ENCODE measurements at places on chromosomes 16 and 17.

GRCh38 chr17:6388416-6388815 is 46.5 kb downstream of the AIPL1 start:
- no peak for DNase-seq

- DNase-seq, result no peak
These were observed 100.5 kb upstream of the SHISA6 start for GRCh38 chr17:11140501-11140900.

DNA sequence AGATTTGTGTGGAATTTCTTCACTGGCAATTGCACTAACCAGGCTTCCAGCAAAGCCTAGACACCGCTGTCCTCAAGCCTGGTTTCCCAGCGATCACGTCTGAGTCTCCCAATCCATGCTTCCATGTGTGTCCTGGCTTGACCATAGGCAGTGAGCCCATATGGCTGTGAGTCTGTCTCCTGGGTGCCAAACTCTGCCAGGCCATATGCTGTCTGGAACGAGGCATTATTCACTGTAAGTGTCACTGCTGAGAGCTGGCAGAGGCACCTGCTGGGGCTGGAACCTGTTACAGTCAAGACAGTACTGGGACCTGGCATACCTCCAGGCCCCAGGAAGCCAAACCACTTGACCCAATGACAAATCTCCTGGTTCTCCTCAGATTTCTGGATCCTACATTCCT is 60.4 kb downstream of the HS3ST2 start:
- DNase-seq, result no peak

DNA sequence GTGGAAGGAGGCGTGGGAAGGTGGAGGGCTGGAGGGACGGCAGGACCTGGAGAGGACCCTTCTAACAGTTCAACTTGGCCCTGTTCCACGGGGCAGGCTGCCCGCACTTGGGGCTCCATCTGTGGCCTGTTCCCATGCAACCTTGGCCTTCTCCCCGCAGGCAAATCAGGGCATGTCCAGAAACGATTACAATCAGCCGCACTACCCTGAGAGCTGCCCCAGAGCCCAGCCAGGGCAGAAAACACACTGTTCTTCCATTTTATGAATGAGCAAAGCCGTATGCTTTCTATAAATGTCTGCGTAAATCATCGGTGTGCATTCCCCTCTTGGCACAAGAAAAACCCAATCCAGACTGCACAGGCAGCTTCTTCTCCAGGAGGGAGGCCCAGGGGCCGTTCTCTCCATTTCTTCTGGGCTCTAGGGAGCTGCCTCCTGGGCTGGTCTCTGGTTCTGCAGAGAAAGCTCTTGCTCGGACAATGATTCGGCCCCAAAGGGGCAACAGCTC is 228.7 kb downstream of the SOX9 start:
- DNase-seq, result no peak

DNA sequence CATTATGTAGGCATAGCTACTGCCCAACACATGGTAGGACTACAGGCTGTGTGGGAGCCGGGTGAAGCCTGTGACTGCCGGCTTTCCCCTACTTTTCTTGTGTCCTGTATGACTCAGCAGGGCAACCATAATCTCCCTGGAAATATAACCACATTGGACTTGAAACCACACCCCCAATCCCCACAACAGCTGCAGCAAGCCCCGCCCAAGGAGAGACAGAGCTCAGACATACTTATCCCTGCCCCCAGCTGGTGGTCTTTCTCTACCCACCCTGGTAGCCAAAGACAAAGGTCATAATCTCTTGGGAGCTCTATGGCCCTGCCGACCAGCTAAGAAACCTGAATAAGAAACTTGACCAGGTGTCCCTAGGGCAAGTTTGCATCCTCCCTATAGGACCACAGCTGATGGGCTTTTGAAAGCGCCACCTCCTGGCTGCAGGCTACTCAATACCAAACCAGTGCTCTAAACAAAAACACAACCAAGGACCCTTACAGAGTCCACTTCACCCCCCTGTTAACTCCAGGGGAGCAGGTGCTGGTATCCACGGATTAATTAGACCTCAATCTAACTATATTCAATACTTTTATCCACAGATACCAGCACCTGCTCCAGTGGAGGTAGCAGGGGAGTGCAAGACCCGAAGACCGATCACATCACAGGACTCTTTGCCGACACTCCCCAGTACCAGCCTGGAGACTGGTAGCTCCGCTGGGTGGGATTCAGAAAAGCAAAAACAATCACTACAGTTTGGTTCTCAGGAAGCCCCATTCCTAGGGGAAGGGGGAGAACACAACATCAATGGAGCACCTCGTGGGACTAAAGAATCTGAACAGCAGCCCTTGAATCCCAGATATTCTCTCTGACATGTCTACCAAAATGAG is 91.2 kb downstream of the IRX5 start:
- DNase-seq, result no peak

GRCh38 chr17:36135465-36135864 is 31.8 kb downstream of the CCL4 start:
- no peak for DNase-seq

DNA sequence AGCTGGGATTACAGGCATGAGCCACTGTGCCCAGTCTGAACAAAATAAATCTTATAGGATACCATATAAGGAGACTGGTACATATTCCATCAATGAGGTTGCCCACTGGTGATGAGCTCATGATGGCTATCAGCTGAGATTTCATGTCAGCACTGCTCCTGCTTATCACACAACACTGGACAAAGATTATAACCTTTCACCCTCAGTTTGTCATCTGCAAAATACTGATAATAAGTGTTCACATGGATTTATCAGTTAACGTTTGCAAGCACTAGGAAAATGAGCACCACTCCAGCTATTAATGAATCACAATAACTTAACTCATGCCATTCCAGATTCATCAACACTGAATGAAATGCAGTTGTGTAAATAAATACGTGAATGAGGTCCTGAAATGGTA is 83.7 kb downstream of the SSH2 start:
- DNase-seq, result no peak

- DNase-seq, result no peak
These were observed 186.6 kb downstream of the C16orf78 start for GRCh38 chr16:49560004-49560830.

- DNase-seq, result no peak
These were observed 242.2 kb downstream of the SHISA9 start for GRCh38 chr16:13143551-13143950.

DNA sequence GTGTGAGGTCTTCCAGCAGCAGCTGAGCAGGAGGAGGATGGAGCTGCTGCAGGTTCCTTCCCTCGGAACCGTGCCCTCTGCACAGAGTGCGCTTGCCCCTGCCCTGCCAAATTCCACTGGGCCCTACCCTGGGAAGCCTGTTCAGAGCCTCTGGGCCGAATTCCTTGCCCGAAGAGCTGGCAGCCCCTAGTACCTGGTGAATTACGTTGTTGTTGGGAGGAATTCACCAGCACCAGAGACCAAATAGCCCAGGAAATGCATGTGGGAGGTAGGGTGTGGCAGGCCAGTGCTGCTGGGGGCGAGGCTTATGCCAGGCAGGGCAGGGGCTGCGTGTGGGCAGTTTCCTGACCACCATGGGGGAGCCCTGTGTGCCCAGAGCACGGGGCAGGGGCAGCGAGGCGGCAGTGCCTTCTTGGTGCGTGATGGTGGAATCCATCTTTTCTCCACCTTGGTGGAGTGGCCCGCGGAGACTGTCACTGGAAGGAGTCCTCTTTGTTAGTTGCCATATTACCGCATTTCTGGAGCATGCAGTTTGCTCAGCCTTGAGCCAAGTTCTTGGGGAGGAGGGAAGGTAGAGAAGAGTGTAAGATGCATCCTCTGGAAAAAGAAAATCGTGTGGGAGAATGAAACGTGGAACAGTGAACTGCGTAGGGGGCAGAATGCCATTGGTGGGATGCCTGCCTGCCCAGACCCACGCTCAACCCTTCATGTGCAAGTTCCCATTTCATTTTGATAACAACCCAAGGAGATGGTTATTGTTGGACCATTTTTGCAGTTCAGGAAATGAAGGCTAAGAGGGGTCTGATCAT is 2.3 kb downstream of the MRC2 start:
- DNase-seq, result no peak

GRCh38 chr16:54128629-54129234 is 157.9 kb downstream of the IRX3 start:
- DNase-seq, result no peak

GRCh38 chr16:53805752-53806151 is 101.8 kb downstream of the FTO start:
- no peak for DNase-seq

- no peak for DNase-seq
These were observed 11.0 kb downstream of the FBRS start for GRCh38 chr16:30669026-30669902.

- no peak for DNase-seq
These were observed 24.7 kb downstream of the IL21R start for GRCh38 chr16:27426423-27427408.

- DNase-seq, result no peak
These were observed 12.7 kb downstream of the WNT3 start for GRCh38 chr17:46805771-46806170.

DNA sequence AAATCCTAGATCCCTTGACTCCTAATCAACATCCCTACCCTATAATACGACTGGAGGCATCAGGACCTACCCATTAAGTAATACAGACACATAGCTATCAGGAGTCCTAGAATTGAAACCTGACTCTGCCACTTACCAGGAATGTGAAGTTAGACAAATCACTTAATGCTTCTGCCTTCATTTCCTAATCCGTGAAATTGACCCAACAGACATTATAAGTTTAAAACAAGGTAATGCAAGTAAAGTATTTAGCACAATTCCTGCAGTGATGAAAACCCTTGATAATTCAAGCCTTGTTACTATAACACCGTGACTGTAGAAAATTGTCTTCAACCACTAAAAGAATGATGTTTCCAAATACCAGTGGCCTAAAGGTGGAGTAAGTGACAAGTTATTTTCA is 150.2 kb downstream of the KCNJ2 start:
- no peak for DNase-seq

DNA sequence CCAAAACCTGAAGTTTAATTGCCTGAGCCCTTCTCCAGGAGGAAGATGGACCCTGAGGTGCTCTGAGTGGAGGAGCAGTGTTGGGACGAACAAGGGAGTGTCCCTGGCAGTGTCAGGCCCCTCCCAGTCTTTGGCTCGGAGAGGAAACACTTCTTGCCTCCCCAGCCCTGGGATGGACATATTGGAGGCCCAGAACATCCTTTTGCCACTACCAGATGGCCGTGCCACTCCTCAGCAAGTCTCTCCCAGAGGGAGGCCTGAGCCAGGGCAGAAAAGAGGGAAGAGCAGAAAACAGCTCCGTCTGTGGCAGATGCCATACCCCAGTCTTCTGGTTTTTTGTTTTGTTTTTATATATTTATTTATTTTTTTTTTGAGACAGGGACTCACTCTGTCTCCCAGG is 91.5 kb upstream of the CRHR1 start:
- no peak for DNase-seq

DNA sequence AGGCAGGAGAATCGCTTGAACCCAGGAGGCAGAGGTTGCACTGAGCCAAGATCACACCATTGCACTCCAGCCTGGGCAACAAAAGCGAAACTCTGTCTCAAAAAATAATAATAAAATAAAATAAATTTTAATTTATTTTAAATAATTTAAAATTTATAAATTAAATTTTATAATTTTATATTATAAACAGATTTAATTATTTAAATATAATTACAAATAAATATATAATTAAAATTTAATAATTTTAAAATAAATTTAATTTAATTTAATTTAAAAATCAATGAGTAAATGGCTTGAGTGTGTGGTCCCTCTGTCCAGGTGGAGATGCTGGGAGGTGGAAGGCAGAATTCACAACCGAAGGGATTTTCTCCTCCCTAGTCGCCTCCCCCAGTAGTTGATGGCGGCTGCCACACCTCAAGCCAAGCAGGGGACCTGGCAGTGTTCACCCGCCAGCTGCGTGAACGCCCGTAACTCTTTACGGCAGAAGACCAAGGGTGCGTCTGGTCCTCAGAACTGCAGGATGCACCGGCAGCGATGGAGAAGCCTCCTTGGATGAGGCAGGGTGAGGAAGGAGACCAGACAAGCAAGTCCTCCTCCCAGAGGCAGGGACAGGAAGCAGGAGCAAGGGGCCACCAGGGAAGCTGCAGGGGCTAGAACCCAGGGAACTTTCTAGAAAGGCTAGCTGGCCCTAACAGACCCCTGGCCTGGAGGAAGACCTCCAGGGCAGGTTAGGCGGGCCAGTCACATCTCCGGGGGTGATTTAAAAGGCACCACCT is 22.9 kb upstream of the KRT17 start:
- no peak for DNase-seq

DNA sequence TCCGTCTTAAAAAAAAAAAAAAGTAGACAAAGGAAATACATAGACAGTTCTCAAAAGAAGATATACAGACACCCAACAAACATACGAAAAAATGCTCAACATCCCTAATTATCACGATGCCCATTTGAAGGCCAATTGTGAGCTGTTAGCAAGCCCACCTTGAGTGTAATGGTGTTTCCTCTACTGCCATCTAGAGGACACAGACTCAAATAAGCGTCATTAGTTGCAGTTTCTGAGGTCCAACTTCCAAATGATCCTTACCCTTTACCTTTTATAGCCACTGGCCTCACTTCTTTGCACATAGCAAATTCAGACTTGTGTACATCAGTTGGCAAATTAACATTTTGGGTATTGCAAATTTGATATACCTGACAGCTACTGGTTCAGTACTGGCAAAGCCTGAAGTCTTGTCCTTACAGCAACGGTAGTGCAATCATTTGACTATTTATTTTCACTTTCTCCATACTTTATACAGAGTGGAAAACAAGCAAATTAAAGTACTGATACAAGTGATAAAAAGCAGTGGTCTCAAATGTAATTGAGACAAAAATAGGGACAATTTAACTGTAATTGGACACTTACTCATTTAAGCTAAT is 536.3 kb upstream of the EEF2KMT start:
- DNase-seq, result no peak

- DNase-seq, result no peak
These were observed 18.3 kb downstream of the PSME3IP1 start for GRCh38 chr16:57167538-57167937.

DNA sequence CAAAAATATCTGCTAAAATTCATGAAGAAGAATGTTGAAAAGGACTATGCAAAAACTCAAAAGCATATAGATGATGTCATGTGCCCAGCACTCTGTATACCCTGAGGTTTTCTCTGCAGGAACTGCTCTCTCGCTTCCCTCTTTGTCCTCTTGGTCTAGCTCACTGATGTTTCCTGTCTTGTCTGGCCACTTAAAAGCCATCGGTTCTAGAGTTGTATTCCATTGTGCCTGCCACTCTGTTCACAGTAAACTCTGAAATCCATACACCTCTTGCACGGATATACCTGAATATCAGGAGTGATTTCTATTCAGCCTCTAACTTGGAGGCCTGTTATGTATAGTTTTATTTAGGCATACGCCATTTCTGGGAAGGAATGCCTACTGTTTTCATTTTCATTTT is 101.0 kb upstream of the CNTNAP4 start:
- DNase-seq, result no peak

DNA sequence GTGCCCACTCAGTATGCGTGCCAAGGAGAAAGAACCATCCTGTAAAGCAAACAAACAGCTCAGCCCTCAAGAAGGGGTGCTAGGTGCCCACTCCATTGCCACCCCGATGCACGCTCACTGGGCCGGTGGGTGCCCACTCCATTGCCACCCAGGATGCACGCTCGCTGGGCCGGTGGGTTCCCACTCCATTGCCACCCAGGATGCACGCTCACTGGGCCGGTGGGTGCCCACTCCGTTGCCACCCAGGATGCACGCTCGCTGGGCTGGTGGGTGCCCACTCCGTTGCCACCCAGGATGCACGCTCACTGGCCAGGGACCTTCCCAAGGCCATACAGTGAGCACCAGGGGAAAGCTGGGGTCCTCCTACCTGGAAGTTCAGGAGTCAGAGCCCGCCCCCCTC is 28.1 kb downstream of the HASPIN start:
- DNase-seq, result no peak

GRCh38 chr16:27174007-27174406 is 29.3 kb upstream of the KDM8 start:
- DNase-seq, result no peak
